Fibroblast of skin of right biceps (primary cell): ENCODE measurements at places on chromosomes 12 and 14.

DNA sequence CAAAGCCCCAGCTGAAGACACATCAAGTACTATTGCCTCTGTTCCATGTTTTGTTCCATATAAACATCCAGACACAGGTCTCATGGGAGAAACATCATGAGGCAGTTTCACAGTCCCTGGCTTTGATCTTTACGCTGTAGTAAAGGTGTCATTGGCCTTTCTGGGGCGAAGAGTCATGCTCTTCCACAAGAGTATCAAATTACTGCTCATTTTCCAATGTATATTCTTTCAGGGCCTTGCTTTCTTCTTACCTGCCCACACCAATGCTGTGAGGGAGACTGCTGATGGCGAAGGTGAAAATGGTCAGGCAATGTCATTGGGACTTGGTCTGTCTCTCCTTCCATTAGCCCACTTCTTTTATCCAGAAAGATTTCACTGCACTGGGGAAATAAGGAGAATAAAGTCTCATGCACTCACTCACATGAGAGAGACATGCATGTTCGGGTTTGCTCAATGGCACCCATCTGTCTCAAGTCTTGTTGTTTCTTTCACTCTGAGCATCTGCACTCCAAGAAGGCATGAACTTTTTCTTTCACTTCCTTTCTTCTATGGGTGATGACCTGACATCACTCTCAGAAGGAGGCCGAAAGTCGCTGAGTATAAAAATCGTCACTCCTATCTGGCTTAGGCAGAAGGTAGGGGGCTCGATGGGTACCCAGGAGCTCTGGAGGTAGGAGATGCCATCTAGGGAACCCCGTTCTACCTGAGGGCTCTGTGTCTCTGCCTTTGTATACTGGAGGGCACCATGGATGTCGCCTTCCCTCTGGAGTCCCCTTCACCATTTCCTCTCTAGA, 1.3 kb upstream of the JDP2 start:
- no peak for DNase-seq

DNA sequence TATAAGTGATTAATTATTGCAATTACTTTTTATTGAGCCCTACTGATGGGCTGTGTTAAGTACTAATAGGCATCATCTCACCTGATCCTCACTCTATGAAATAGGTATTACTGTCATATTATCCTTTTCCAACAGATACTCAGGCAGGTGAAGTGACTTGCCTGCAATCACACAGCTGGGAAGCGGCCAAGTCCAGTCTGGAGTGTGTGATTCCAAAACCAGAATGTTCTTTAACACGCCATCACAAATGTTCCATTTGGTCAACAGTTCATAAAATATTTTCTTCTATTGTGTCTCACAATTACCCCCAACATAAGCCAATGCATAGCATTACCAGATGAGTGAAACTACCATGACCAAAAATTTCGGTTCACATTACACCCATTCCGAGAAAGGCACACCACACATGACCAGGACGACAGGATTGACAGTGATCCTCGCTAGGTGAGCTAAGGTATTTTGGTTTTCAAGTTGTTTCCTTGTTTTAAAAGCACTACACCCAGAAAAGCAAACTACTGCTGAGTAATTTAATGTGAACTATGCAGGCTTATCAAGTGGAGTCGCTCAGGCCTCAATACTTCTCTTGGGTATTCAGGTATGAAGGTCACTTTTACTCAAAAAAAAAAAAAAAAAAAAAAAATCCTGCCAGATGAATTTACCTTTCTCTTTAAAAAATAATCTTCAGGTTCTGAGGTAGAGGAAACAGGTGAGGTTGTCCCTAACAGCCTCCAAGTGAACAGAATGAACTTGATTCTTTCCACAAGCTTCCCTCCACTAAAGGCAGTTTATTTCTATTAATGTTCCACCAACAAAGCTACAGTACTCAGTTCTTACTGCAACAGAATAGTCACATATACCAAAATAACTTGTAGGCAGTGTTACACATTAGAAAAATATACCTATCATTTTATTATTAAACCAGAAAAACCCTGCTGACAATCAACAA, 2.4 kb downstream of the VPS37B start:
- no peak for DNase-seq

- DNase-seq, result no peak
These were observed 723 bp upstream of the NFE2 start for GRCh38 chr12:54301428-54302048.

DNA sequence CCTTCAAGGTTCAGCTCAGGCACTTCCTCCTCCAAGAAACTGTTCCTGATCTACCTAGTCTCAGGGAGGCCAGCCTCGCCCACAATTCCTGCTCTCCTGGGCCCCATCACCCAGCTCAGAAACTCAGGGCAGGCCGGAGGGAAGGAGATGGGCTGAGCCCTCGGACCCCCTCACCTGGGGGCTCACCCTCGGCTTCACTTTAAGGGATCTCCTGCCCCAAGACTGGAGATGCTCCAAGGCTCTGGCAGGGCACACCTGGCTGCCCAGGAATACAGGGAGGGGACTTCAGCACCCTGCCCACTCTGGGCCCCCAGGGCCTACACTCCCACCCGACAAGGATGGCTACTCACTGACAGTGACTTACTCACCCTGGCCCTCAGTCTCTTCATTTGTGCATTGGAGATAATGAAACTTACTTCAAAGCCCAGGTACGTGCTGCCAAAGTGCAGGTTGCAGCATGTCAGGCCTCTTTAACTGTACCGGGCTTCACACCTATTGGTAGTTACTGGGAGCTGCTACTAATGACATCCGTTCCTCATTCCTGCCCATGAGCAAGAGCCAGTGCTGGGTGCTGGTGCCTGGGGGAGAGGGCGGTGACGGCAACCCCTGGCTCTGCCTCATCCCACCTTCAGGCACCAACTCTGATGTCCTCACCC, 21.0 kb upstream of the PPP1R13B start:
- DNase-seq, result no peak

DNA sequence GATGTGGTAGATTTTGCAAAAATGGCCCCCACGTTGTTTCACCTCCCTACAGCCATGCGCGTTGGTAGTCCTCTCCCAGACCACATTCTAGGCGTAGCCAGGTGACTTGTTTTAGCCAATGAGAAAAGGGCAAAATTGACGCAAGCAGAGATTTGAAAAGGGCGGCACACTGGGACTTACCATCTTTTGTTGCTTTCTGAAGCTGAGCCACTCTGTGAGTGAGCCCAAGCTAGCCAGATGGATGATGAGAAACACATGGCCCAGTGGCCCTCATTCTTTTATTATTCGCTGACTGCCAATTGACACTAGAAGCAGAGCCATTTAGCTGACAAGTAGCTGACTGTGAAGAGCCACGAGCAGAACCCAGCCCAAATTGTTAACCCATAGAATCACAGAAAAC, 142.0 kb upstream of the GZMB start:
- no peak for DNase-seq

DNA sequence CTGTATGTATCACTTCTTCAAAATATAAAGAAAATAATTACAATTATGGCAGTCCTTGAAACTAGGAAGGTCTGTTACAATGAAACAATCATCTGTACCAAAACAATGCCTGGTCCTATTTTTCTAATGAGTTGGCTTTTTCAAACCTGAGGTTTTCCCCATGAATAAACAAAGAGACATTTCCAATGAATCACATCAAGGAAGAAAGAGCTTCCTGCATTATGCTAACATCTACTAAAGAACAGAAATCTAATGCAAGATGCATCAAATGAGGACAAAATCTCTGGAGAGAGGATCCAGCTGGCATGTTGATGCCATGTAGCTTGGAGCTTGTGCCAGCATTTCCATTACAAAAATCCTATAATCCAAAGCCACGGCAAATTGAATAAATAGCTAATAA, 29.3 kb downstream of the NIN start:
- peak; percentile 61 for DNase-seq

DNA sequence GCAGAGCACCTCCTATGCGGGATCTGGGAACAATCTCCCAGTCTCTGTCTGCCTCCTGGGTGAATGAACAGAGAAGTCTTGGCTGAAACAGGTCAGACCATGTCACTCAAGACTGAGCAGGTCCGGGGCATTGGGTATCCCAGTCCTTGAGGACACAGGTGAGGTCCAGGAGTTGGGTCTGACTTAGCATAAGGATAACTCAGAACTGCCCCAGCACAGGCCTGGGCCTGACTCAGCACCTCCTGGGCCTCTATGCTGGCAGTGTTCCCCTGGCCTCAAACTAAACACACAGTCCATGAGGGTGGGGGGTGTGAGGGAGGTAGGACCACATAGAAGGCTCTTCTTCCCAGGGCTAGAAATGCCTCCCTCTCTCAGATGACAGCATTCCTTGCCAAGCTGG, 1.5 kb upstream of the SDR9C7 start:
- DNase-seq, result no peak

DNA sequence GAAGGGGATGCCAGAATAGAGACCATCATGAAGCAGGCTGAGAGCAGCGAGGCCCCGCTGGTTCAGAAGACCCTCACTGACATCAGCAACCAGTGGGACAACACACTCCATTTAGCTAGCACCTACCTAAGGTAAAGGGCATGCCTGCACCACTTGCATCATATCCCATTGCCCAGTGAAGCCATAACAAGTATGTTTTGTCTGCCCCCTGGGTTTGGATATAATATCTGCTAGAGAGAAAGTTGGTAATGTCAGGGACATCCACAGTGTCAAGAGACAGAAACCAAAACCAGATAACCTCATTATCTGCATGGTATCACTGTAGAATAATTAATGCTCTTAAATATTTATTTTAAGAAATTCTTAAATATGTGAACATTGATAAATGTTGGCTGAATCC, 173.8 kb downstream of the SYNE2 start:
- no peak for DNase-seq

DNA sequence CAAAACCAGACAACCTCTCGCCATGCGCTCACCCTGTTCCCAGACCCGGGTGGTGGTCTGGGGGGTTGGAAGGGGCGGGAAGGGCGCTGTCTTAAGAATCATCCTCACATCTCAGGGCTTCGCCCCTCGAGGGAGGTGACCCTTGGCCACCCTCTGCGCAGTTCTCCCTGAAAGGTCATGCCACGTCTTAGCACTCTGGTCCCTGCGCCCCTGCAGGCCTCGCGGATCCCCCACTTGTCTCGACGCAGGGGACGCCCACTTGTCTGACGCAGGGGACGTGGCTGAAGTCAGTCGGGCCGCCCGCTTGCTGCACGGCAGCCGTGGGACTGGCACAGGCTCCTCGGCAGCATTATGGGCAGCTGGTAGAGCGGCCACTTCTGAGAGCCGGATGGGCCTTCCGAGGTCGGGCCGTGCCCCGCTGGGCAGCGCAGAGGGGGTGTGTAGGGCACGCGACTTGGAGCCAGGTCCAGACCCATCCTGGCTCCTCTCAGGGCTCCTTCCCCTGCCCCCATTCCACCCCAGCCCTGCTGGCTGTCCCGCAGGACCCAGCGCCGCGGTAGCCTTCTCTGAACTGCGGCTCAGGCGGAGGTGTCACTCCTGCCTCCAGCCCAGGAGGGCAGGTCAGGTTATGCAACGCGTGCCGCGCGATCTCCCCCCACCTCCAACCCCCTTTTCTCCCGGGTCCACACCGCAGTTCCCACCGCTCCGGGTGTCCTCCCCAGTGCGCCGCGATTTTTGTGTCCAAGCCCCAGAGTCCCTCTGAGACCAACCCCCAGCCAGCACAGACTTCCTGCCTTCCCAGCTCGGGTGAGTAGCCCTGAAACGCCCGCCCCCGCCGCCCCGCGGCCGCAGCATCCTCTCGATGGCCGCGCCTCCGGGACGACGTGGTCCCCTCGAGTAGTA, 40.9 kb upstream of the CAPRIN2 start:
- peak; percentile 92 for DNase-seq

- no peak for DNase-seq
These were observed 272.8 kb downstream of the KSR2 start for GRCh38 chr12:117695956-117696355.

GRCh38 chr12:18898470-18898869, 160.6 kb downstream of the CAPZA3 start:
- peak; percentile 27 for DNase-seq
